ENCODE measurements at places on chromosomes 7 and 10.

DNA sequence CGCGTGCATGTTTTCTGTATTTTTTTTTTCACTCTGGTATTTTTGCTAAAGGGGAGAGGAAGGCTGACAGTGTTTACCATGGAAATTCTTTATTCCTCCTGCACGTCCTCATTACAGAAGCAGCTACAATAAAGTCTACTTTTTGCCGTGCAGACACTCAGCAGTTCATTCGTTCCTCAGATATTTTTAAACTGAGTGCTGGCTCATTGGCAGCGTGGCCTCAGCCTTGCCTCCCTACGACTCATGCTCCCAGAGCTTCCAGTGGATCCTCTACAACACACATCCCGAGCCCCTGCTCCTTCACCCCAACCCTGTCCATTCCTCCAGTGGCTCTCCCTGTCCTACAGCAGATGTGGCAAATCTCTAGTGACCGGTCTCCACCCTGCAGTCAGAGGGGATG lies 239.2 kb upstream of the ZMIZ1 start:
- DNase-seq: no peak

GRCh38 chr10:115939101-115939854 lies 333.7 kb downstream of the GFRA1 start:
- no peak for DNase-seq

- DNase-seq: no peak
Observed at GRCh38 chr7:32533276-32534029, 38.2 kb downstream of the AVL9 start.

DNA sequence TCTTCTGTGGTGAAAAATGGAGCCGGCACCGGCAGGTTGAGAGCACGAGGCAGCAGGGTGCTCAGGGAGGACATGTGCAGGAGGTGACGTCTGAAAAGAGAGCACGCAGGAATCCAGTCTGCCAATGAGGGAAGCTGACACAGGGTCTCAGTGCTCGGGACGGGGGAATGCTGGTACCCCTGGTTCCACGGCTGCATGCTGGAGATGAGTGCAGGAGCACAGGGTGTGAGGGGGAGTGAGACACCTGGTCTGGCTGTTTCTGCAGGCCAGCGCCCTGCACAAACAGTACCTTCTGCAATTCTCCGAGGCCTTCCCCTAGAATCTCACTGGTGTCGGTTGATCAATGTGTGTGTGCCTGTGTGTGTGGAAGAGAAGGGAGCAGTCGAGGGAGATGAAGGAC lies 72.7 kb downstream of the VOPP1 start:
- DNase-seq: no peak

- DNase-seq: peak; percentile 52
Observed at GRCh38 chr7:94087664-94088352, 83.7 kb upstream of the BET1 start.

DNA sequence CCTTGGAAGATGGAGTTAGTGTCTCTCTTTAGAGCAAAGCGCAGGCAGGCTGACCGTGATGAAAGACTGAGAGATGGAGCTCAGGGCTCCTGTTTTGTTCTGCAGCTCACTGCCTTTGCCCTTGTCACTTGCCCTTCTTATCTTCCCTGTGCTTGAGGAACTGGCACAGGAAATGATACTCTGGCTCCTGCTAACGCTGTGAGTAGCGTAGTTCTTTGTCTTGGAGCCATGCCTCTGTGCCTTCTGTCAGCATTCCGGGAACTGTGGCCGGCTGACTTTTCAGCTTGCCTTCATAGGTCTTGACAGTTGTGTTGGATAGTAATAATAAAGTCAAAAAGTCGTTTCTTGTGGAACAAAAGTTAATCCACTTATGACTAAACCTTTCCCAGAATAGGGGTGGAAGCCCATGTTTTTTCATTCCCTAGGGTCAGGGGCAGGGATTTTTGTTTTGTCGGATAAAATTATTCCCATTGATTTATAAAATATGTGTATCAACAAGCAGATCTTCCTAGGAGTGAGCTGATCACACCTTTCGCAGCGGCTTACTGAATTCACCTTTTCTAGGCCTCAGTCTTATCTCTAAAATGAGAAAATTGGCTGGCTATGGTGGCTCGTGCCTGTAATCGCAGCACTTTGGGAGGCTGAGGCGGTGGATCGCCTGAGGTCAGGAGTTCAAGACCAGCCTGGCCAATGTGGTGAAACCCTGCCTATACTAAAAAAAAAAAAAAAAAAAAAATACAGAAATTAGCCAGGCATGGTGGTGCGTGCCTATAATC lies 16.6 kb upstream of the TMEM236 start:
- no peak for DNase-seq

GRCh38 chr7:69095649-69096048 lies 502.6 kb upstream of the AUTS2 start:
- no peak for DNase-seq

GRCh38 chr7:39367943-39368342 lies 198.3 kb upstream of the YAE1 start:
- DNase-seq: no peak

DNA sequence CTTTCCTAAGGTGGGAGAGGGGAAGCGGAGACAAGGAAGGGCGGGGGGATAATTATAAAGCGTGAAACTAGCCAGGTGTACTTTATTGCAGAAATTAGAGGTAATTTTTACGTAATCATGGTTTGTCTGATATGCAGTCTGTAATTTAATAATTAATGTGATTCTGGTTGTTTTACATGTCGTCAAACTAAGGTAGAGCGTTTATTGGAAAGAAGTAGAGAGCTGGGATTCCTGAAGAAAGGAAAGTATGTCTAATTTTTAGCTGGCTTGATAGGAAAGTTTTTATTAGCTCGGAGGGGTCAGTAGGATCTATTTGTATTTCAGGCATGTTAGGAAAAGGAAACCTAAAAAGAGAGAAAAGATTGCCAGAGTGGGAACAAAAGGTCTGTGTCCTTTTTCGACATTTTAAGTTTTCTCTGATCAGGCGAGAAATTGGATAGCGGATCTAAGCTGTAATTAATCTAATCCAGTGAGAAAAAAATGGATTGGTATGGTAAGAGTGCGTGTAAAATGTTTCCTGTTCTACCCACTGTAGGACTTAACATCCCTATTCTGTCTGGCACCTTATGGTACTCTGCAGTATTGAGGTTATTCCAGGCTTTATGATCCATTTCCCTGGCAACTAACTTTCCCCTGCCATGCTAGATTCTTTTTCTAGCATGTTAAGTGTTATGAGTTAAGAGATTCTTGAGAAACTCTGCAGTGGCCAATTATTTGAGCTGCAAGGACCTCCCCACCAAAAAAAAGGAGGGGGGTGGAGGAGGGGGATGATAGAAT lies 1.4 kb downstream of the CELF2 start:
- DNase-seq: no peak

DNA sequence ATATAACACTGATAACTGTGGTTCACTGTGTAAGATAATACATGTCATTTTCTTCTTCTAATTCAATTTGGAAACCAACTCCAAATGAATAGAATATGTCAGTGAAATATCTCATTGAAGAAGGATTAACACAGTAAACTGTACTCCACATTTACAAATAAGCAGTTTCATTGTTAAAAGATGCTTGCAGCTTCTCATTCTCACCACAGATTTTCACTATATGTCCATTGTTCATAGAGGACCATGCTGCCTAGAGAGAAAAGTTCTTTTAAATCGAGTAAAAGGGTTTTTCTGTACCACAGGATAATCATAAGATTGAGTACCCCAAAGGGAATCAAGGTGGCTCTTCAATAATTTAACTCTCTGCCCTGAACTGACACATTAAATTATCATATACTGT lies 165.5 kb downstream of the LRRN3 start:
- no peak for DNase-seq

DNA sequence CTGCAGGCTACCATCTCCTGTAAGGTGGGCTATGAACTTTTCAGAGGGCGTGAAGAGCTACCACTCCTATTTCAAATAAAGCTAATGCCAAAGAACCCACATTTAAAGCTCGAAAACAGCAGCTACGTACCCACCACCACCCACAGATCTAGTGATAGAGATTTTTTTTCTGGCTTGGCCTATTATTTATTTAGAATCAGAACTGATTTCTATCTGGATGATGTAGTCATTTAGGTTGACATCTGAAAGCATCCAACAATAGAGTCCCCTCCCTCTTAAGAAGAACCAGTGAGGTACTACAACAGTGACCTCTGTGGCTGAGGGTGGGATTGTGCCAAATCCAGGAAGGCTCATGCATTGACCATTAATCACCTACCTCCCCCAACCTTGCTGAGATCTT lies 113.8 kb upstream of the ADO start:
- DNase-seq: no peak

DNA sequence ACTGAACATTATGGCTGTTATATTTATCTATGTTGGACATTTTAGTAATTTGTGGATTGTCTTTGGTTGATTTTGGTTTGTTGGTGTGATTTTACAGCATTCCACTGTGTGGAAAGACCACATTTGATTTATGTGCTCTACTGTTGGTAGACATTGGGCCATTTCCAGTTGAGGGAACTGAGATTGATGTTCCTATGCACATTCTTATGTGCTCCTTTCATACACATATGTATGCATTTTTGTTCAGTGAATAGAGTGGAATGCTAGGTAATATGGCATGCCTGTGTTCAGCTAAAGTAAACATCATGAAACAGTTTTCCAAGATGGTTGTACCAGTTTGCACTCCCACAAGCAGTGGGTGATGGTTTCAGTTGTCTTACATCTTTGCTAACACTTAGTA lies 15.1 kb downstream of the CACNB2 start:
- DNase-seq: no peak

DNA sequence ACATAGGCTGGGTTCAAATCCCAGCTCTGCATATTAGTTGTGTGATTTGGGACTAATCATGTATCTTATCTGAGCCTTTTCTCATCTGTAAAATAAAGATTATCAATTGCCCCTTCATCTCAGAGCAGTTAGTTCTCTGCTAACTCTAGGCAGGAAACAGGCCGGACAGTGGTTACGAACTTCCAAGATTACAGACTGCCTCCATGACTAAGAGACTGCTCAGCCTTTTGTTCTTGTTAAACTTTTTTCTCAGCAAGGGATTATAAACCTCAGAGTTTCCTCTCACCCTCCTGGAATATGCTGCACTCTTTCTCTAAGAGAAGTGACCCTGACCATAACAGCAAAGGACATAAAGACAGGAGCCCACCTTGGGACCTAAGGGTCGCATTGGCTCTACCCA lies 52.5 kb upstream of the NFKB2 start:
- DNase-seq: no peak

DNA sequence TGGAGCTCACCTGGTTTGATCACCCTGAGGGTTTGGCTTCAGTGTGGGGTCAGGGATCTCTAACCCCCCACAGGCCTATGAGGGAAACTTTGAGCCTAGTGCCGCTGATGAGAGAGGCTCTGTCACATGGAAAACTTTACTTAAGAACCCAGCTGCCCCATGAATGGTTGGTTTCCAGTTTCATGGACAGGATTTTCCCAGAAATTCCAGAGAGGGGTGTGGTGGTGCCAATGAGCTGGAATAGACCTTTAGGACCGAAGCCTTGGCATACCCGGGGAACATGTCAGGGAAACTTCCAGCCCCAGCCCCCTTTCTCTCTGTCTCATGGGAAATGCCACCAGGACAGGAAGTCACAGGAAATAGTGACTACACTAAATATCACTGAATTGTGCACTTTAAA lies 36.9 kb downstream of the AKR1B1 start:
- DNase-seq: no peak

GRCh38 chr10:119655566-119656001 lies 4.4 kb downstream of the BAG3 start:
- no peak for DNase-seq

- DNase-seq: no peak
Observed at GRCh38 chr7:7701527-7701926, 16.9 kb downstream of the RPA3 start.

- DNase-seq: no peak
Observed at GRCh38 chr7:2193575-2194305, 39.0 kb downstream of the MAD1L1 start.

GRCh38 chr7:47454069-47454973 lies 127.6 kb downstream of the TNS3 start:
- DNase-seq: no peak

GRCh38 chr7:108813251-108814014 lies 243.8 kb downstream of the DNAJB9 start:
- DNase-seq: no peak

GRCh38 chr10:106226142-106226541 lies 938.4 kb downstream of the SORCS1 start:
- DNase-seq: no peak

- DNase-seq: no peak
Observed at GRCh38 chr10:121266370-121266769, 331.9 kb downstream of the FGFR2 start.

- no peak for DNase-seq
Observed at GRCh38 chr7:158849442-158849767, 7.0 kb upstream of the DYNC2I1 start.

DNA sequence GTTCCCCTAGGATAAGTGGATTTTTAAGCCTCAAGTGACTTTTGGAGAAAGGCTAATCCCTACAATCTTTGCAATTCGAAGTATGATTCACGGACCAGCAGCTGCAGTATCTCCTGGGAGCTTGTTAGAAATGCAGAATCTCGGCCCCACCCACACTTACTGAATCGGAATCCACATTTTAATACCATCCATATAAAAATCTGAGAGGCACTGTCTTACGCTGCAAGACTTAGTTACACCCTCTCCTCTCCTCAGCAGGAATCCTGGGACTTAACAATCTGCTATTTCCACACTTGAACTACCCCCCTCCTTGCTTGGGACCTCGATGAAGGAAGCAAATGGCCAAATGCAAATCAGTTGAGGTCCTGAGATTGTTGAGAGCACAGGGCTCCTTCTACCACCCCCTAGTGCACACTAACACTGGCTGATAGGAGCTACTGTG lies 21.0 kb downstream of the ITPRIP start:
- no peak for DNase-seq

- DNase-seq: peak; percentile 99
Observed at GRCh38 chr10:69061305-69062161, 26.4 kb upstream of the SRGN start.

Measured in kidney epithelial cell (primary cell).